ENCODE measurements at places on chromosomes 5 and 9. TPM values are rescaled to one million over a fixed set of nuclear protein-coding genes. Genes with fewer than 3 reads are reported as not detected.

The PWWP2A gene
- total RNA-seq = 17.3 TPM

The PCDHGB3 gene
- 1.7 TPM for total RNA-seq

The C9orf50 gene
- total RNA-seq = not detected

- DNase-seq = no peak
These were observed 15.9 kb upstream of the GPX3 start for GRCh38 chr5:151004499-151004898.

- no peak for DNase-seq
These were observed 89.2 kb downstream of the TEK start for GRCh38 chr9:27198190-27198589.

DNA sequence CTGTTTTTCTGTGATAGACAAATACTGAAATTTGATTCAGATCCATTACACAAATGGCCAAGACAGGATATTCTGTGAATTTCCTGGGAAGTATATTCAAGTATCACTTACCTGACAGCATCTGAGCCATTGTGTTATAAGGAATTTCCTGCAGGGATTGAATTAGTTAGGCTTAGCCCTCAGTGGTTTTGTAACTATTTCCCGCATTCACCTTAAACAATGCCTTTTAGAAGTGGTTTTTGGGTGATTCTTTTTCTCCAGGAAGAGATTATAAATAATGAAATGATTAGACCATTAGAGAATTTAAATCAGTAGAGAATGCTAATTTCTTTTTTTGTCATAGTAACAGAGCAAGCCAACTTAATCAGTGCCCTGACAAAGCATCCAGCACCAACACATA is 30.6 kb downstream of the ITGA1 start:
- no peak for DNase-seq

DNA sequence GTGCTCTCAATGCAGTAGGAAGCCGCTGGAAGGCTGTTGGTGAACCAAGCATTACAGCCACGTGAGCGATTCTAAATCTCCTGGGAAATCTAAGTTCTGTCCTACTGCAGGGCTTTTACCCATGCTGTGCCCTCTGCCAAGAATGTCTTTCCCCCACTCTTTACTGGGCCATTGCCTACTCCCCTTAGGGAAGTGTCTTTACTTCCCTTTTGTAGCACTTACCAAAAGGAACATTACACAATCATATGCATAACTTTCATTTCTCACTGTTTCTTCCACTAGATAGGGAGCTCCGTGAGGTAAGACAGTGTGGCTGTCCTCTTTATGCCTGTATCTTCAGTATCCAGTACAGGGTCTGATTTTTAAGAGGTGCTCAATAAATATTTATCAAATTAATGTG is 241.7 kb upstream of the NR4A3 start:
- DNase-seq = no peak

DNA sequence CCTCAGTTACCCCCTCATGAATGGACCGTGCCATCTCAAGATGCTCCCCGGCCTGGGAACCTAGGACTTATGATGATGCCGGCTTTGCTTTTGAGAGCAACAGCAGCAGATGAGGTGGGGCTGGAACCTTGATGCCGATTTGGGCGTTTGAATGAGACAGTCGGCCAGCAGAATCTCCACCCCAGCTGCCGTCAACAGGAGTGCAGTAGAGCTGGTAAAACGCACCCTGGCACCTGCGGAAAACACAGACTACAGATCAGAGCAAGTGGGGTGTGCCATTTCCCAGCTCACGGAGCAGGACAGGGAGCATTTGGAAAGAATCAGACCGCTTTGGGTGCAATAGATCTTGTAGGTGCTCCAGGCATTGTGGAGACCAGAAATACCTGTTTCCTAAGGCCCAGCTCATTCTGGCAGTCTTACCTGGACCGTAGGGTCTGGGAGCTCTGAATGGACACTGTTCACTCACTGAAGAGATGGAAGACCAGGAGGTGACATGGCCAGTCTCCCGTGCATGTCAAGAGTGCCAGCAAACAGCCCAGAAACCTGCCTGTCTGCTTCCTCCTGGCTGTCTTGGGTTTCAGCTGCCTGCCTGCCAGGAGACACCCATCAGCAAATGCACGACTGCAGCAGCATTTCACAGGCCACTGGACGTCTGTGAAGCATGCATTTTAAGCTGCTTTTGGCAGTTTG is 317.7 kb upstream of the IRX4 start:
- no peak for DNase-seq

DNA sequence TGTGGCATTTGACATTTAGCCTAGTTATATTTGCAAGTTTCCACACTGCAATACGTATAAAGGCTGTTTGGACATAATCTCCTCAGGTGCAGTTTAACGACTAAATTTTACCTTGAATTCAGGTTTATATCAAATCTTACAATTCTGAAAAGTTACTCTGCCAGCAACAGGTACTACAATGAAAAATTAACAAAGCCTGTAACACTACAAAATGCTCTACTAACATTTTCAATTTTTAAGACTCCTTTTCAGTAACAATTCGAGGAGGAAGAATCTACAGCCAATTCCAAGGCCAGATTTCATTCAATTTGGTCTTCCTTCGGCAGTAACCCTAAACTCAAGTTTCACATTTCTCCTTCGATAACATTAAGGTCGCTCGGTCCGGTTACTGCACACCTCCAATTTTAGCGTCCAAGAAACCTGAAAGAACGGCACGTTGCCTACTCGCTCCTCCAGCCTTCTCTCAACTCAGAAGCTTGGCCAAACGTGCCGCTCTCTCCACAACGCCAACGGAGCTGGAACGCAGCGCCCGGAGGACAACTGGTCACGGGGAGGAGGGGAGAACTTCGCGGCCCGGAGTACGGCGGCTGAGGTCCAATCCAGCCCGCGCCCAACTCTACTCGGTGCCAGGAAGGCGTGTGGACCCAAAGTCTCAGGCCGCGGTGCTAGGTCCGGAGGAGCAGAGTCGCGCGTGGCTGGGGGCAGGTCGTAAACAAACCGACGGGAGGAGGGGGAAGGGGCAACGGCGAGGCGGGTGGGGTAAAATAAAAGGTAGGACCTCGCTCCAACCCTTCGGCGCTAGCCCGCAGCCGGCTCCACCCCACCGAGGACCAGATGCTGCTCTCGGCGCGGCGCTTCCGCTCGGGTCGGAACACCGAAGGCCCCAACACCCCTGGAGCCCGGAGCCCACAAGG is 681 bp downstream of the FNIP1 start:
- peak; percentile 65 for DNase-seq

DNA sequence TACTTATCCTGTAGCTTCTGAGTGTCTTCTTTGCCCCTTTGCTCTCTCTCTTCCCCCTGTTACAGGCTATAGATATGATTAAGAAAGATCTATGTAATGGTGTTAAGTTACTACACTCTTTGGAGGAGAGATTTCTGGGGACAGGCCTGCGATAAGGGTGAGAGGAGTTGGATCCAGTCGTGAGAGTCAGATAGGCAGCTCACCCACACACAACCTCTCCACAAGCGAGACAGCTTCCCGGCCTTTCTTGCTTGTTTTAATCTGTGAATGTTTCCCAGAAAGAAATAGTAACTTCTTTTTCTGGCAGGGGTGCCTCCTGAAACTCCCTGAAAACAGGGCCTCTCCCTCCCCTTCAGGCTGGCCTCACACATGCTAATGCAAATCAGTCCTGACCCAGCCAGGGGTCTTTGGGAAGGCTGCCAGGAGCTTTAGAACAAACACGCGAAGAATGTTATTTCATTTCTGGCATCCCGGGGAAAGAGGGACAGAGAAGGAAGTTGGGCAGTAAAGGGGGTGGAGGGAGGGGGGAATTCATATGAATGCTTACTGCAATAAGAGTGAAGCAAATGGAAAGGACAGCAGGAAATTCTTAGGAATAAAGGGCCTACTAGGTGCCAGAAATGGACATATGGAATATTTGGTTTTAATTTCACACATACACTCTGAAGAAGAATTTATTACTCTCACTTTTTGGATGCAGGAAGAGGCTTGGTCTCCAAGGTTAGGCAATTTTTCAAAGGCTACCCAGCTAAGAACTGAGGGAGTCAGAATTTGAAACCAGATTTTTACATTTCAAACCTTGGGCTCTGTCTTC is 215.8 kb upstream of the TRIM32 start:
- peak; percentile 42 for DNase-seq

DNA sequence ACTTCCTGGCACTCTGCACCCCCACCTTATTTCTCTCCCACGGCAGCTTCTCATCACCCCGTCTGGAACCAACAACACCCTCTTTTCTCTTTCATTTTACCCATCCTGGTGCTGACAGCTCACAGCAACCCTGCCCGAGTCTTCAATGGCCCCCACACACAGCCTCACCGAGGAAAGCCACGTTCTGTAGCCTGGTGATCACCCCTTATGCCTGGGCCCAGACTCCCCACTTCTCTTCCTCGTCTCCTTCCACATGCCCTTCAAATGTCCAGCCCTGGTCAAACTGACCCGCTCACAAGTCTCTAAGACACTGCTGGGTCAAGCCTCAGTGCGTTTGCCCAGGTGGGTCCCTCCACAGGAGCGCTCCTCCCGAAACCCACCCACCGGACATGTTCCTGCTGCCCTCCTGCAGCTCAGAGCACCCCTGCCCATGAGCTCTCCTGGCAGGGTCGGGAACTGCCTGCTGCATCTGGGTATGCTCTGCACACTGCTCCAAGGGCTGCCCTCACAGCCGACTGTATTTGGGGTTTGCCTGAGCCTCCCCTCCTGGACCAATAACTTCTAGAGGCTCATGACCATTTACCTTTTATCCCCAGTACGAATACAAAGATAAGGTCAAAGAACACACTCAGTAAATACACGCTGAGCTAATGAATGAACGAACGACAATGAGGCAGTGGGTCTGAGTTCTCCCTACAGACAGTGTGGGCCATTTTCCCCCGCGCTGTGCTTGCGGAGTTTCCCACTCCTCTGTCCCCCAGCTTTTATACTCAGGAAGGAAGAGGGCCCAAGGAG is 154.7 kb upstream of the PHYKPL start:
- no peak for DNase-seq

DNA sequence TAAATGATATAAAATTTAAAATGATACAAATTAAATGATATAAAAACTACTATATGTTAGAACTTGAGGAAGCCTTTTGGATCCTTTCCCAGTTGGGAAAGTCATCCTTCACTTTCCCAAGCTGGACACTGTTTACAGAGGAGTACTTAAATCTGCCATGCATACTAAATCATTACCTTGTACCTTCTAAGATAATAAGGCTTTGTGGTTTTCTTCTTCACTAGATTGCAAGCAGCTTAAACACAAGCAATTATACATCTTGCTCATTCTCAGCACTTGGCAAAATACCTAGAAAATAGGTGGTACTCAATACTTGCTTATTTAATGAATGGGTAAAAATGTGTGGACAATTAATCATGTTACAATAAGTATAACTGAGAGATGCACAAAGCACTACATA is 666.8 kb downstream of the PTPRD start:
- DNase-seq = no peak

- no peak for DNase-seq
These were observed 21.4 kb downstream of the CMBL start for GRCh38 chr5:10286162-10286861.

- no peak for DNase-seq
These were observed 225.9 kb downstream of the RFX3 start for GRCh38 chr9:3299872-3300271.

Measured in endothelial cell of umbilical vein (primary cell).